ENCODE measurements at places on chromosomes 5 and 9.

GRCh38 chr5:12320331-12320730 lies 416.1 kb upstream of the CTNND2 start:
- no peak for DNase-seq

- DNase-seq: no peak
These were observed 2.1 kb upstream of the ANXA1 start for GRCh38 chr9:73149371-73150067.

DNA sequence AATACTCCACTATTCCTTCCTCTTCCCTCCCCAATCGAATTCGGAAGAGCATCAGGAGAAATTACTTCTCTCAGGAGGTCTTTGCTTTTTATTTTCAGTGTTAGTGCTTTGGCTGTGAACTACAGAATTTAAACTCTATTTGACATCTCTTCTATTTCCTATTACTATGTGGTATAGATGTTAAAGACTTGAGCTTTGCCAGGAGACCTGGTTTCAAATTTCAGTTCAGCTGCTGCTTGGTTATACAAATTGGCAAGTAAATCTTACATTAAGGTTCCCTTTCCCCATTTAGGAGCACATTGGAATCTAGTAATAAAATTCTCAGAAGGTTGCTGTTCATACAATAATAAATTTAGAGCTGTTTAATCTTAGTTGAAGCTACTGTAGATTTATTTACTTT lies 13.1 kb downstream of the UHRF2 start:
- DNase-seq: no peak

- DNase-seq: no peak
These were observed 11.2 kb upstream of the MARCHF3 start for GRCh38 chr5:127041571-127041970.

GRCh38 chr9:32574858-32575257 lies 1.9 kb upstream of the NDUFB6 start:
- no peak for DNase-seq

GRCh38 chr5:80206282-80206681 lies 49.6 kb downstream of the SERINC5 start:
- DNase-seq: no peak

DNA sequence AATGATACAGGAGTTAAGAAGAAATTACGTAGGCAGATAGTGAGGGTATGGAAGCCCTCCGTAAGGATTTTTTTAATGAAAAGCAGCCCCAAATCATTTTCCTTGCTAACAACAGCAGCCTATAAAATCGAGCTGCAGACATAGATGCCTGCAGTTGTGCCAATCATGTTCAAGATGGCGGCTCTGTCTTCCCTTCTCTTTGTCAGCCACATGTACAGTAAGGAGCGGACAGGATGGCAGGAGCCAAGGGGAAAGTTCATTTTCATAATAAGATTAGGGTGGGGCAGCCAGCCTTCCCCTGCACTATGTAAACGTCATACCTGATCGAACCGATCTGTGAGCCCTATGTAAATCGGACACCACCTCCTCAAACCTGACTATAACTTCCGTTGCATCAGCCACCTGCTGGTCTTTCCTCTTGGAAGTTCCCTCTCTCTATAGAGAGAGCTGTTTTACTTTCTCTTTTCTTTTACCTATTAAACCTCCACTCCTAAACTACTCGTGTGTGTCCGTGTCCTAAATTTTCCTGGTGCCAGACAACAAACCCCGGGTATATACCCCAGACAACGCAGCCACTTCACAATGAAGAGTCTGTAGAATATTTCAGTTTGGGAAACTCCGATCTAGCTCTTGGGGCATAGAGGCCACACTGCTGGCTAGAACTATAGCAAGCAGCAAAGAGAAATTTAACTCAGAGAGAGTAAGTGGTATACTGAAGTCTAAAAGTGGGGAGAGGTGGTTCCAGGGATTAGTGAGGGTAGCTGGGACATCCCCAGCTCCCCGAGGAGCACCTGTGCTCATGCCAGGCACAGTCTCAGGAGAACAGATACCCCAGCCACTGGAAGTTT lies 20.8 kb upstream of the SLC24A2 start:
- DNase-seq: no peak

- DNase-seq: no peak
These were observed 51.3 kb downstream of the CRB2 start for GRCh38 chr9:123407217-123407851.

- no peak for DNase-seq
These were observed 26.3 kb upstream of the CDKN2AIPNL start for GRCh38 chr5:134437847-134438581.

DNA sequence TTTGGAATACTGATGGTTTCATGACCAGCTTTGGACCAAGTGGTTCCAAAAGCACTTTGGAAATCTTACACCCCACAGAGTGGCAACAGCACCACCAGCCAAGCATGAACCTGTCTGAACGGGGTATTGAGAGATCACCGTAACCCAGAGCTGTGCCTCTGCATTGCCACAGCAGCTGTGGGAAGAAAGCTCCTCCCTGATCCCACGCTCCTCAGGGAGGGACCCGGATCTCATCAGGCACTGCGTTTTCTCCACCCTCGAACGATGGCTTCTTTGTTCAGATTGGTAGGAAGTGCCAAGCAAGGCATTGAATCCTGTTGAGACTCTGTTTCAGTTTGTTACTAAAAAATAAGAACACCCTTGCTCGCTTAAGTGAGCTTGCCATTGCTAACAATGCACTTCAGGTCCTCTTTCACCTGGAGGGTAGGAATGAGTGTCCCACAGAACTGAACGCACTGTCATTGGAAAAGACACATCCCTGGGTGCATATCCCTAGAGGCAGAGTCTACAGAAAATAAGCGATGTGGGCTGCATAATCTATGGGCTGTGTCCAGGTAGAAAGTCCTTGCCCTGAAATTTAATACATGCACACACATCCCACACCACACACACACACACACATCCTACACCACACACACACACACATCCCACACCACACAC lies 118.0 kb upstream of the ICE1 start:
- no peak for DNase-seq

Data from central memory CD8-positive, alpha-beta T cell (primary cell).